ENCODE measurements at places on chromosomes 13 and 19. TPM values are rescaled to one million over a fixed set of nuclear protein-coding genes. Genes with fewer than 3 reads are reported as not detected.

DNA sequence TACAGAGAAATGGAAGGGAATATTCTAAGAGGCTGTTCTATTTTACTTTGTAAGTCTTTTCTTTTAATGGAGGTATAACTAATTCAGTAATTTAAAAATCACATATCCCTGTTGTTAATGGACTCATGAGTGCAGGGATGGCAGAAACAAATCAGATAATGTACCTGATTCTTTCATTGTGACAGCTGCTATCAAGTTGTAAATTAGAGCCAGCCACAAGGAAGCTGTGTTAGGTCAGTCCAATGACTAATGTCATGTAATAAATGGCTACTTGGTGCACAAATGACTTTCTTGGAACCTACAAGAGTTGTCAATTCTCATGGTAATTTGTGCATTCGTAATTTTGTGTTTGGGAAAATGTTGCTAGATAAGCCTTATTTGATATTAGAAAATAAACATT, 446.4 kb downstream of the DCT start:
- no peak overlapping the region for H3K27ac ChIP-seq
- H3K36me3 ChIP-seq, result no peaks in the 10 kb centered on the region
- H3K27me3 ChIP-seq, result no peaks in the 10 kb centered on the region
- H3K4me3 ChIP-seq, result no peak overlapping the region
- no peak for DNase-seq

- H3K36me3 ChIP-seq, result no peaks in the 10 kb centered on the region
- no peak overlapping the region for H3K4me3 ChIP-seq
- H3K27me3 ChIP-seq, result no peaks in the 10 kb centered on the region
- no peak overlapping the region for H3K27ac ChIP-seq
Observed at GRCh38 chr13:112699322-112699918, 9.6 kb downstream of the ATP11A start.

GRCh38 chr13:60134376-60134775, 29.4 kb downstream of the DIAPH3 start:
- peaks cover 4% of the 10 kb centered on the region for H3K4me1 ChIP-seq
- H3K4me3 ChIP-seq, result no peak overlapping the region
- H3K36me3 ChIP-seq, result no peaks in the 10 kb centered on the region
- H3K27me3 ChIP-seq, result no peaks in the 10 kb centered on the region
- no peak for DNase-seq

Gene COL4A2
- total RNA-seq, result not detected

Gene CAPN12
- total RNA-seq, result 26.7 TPM

Gene PCDH20
- total RNA-seq, result not detected

- H3K4me1 ChIP-seq, result peaks cover 14% of the 10 kb centered on the region
- DNase-seq, result no peak
- H3K36me3 ChIP-seq, result no peaks in the 10 kb centered on the region
- no peak overlapping the region for H3K4me3 ChIP-seq
- H3K27ac ChIP-seq, result no peak overlapping the region
Observed at GRCh38 chr13:75635101-75635827, 866 bp upstream of the LMO7 start.

Gene CGB5
- total RNA-seq, result not detected

Gene METTL21C
- not detected for total RNA-seq

Gene ACP7
- not detected for total RNA-seq

DNA sequence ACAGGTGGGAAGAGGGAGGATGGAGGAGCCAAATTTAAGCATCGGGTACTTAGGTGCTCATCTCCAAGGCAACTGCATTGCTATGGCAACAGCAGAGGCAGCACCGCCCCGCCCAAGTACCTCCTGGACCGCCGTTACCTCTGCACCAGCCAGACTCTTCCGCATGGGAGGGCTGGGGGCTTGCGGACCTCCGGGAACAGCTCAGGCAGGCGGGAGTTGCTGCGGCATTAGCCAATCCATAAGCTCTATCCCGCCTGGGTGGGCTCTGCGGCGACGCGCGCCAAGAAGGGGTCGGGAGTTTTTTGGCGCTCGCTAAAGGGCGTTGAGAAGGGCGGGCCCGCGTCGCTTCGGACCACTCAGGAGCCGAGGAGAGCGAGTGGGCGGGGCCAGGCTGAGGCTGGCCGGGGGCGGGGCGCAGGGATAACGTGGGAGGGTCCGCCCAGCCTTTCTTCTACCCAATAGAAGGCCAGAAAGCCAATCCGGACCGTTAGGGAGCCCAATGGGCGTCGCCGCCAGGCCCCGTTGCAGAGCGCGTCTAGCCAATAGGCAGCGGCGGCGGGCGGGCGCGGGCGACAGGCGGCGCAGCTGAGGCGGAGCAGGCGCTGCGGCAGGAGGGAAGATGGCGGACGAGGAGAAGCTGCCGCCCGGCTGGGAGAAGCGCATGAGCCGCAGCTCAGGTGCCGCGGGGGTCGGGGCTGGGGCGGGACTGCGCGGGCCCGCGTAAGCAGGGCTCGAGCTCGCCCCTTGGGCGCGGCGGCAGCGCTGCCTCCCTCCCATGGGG, at the start of gene PIN1:
TSS of gene PIN1 (plus strand) at position 593 of the 781 bp plus-strand sequence. CDS start at position 620, 27 bp downstream.
- peak within 1 kb of the TSS; percentile 59 for H3K4me3 ChIP-seq
- peak; percentile 99 for DNase-seq
- H3K27me3 ChIP-seq, result no peaks in the 10 kb centered on the region
- H3K4me1 ChIP-seq, result peaks cover 17% of the 10 kb centered on the region
- H3K27ac ChIP-seq, result peak within 1 kb of the TSS; percentile 70

- no peak overlapping the region for H3K27ac ChIP-seq
- no peak overlapping the region for H3K4me3 ChIP-seq
- DNase-seq, result no peak
- no peaks in the 10 kb centered on the region for H3K4me1 ChIP-seq
Observed at GRCh38 chr13:43764349-43764748, 22.4 kb downstream of the ENOX1 start.

- H3K4me1 ChIP-seq, result peaks cover 21% of the 10 kb centered on the region
- no peak for DNase-seq
- no peak overlapping the region for H3K4me3 ChIP-seq
Observed at GRCh38 chr13:50682966-50683365, 160.5 kb downstream of the DLEU7 start.

Gene C19orf81
- total RNA-seq, result not detected

Gene SBK2
- total RNA-seq, result not detected

GRCh38 chr19:14566712-14567077, 5.2 kb downstream of the NDUFB7 start:
- no peak overlapping the region for H3K4me3 ChIP-seq
- DNase-seq, result peak; percentile 37
- peaks cover 87% of the 10 kb centered on the region for H3K4me1 ChIP-seq
- peaks cover 28% of the 10 kb centered on the region for H3K36me3 ChIP-seq
